ENCODE measurements at places on chromosomes 13 and 19. TPM values are rescaled to one million over a fixed set of nuclear protein-coding genes. Genes with fewer than 3 reads are reported as not detected.

Gene ZNF723
- total RNA-seq, result not detected

Gene NOTCH3
- total RNA-seq, result 39.4 TPM

Gene FGF9
- total RNA-seq, result 1.5 TPM

Gene UQCR11
- 303 TPM for total RNA-seq

Gene LGALS4
- 0.86 TPM for total RNA-seq

Gene AP1M2
- total RNA-seq, result 111 TPM

Gene TDRD3
- total RNA-seq, result 16.9 TPM

Gene CYP4F3
- 3.6 TPM for total RNA-seq

Gene SBSN
- 0.66 TPM for total RNA-seq

Gene AMH
- total RNA-seq, result 42.8 TPM

Gene RGS9BP
- 0.54 TPM for total RNA-seq

Gene FUT2
- 12.5 TPM for total RNA-seq

Gene VPS36
- 34.8 TPM for total RNA-seq

Gene SIGLEC14
- total RNA-seq, result not detected

Gene WIZ
- total RNA-seq, result 28.4 TPM

Gene CRTC1
- 14.9 TPM for total RNA-seq

Gene AP2A1
- 102 TPM for total RNA-seq

Gene HPN
- 0.32 TPM for total RNA-seq

Gene GNG7
- total RNA-seq, result 11.3 TPM

Gene ZNF556
- total RNA-seq, result not detected

Gene ZNF584
- 25.8 TPM for total RNA-seq

Gene MUC16
- total RNA-seq, result 0.12 TPM

Gene RGL3
- 99.2 TPM for total RNA-seq

Gene NCAN
- 0.07 TPM for total RNA-seq

Gene ZNF681
- not detected for total RNA-seq

Gene ZNF229
- not detected for total RNA-seq

Gene PRR19
- total RNA-seq, result 0.93 TPM

Gene HNRNPM
- total RNA-seq, result 298 TPM

Gene CFD
- 80.2 TPM for total RNA-seq

Gene RAB3A
- 10.6 TPM for total RNA-seq

Gene GPC6
- 0.22 TPM for total RNA-seq

Gene ZFP30
- total RNA-seq, result 4.7 TPM

Gene CCDC70
- total RNA-seq, result not detected

Gene NLRP11
- total RNA-seq, result 0.86 TPM

Gene ANGPTL8
- total RNA-seq, result not detected

Gene APC2
- total RNA-seq, result 1.6 TPM

Gene SBNO2
- total RNA-seq, result 66.4 TPM

Gene GTF2F1
- 82.0 TPM for total RNA-seq

Gene SIGLEC8
- not detected for total RNA-seq

Gene GATAD2A
- 130 TPM for total RNA-seq

Gene DNAAF3
- 52.8 TPM for total RNA-seq

Gene UBE2L5
- total RNA-seq, result 0.15 TPM

Gene PGLYRP2
- not detected for total RNA-seq

Measured in HCT116 (cell line).